CD4-positive, alpha-beta T cell treated with Interleukin-15 for 1 hour (primary cell): ENCODE measurements at places on chromosomes 16 and 17.

GRCh38 chr17:35289222-35289621, 46.4 kb downstream of the SLFN5 start:
- no peak for DNase-seq

- DNase-seq, result no peak
Observed at GRCh38 chr17:62179525-62180161, 114.6 kb upstream of the MED13 start.

GRCh38 chr17:32609884-32610650, 123.3 kb downstream of the CDK5R1 start:
- no peak for DNase-seq

DNA sequence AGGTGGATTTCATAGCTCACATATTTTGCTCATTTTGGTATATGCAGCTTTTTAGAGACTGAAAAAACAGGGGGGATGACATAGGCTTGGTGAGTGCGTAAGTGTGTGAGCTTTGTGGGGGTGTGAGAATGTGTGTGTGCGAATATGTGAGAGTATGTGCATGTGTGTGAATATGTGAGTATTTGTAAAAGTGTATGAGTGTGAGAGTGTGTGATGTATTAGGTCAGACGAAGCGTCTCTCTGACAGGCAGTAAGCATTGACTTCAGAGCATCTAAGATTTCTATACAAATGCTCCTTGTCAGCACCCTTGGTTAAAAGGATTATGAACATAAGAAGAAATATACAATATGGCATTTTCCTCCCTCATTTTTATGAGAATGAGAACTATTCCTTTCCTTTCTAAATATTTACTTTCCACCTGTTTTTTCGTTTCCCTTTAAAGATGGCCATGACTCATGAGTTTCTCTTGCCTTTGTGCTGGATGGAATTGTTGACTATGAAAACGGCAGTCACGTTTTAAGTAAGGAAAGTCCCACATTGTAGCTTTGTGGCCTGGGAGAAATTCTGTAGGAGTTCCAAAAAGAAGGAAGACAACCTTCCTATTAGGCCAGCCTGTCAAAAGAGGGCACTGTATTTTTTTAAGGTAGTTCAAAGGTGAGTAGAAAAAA, 276.4 kb downstream of the FOXL1 start:
- DNase-seq, result no peak

GRCh38 chr16:81649561-81650184, 129.4 kb upstream of the PLCG2 start:
- DNase-seq, result no peak

GRCh38 chr16:4700997-4701743, 7.8 kb downstream of the NUDT16L1 start:
- DNase-seq, result no peak

GRCh38 chr17:72853440-72854415, 238.8 kb downstream of the SLC39A11 start:
- no peak for DNase-seq

- no peak for DNase-seq
Observed at GRCh38 chr17:15386083-15386482, 44.7 kb upstream of the TEKT3 start.

- no peak for DNase-seq
Observed at GRCh38 chr16:86718118-86718517, 139.8 kb downstream of the FOXL1 start.

- DNase-seq, result peak; percentile 84
Observed at GRCh38 chr17:76268015-76268749, 3.0 kb downstream of the UBALD2 start.

DNA sequence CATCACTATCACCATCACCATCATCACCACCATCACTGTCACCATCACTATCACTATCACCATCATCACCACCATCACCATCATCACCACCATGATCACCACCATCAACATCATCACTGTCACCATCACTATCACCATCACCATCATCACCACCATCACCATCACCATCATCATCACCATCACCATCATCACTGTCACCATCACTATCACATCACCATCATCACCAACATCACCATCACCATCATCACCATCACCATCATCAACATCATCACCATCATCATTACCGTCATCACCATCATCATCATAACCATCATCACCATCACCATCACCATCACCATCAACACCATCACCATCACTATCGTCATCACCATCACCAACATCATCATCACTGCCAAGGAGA, 273.8 kb downstream of the FOXL1 start:
- DNase-seq, result no peak

GRCh38 chr17:27873746-27874145, 19.4 kb downstream of the LYRM9 start:
- no peak for DNase-seq

- no peak for DNase-seq
Observed at GRCh38 chr16:17162560-17162959, 308.2 kb downstream of the XYLT1 start.

DNA sequence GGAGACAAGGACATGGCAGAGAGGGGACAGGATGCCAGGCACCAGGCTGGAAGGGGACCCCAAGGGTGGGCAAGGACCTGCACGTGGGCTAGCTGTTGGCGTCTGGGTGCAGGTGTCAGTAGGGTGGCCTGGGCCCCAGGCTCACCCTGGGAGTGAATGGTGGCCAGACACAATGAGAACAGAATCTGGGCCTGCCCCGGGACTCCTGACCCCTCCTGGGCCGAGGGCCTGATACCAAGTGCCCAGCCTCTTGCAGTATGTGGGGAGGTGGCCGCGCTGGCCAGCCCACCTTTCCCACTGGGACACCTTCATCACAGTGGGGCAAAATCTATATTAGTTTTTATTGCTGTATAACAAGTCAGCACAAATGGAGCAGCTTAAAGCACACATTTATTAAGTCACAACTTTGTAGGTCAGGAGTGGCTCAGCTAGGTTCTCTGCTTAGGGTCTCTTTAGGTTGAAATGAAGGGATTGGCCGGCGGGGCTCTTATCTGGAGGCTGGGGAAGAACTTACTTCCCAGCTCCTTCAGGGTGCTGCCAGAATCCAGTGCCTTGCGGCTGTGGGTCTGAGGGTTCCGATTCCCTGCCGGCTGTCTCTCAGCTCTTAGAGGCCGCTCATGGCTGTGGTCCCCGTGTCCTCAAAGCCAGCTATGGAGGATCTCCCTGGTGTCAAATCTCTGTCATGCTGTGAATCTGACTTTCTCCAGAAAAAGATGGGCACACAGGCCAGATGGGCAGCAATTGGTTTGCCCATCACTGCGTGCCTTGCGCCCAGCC, 3.6 kb downstream of the PRSS33 start:
- DNase-seq, result peak; percentile 5

- DNase-seq, result no peak
Observed at GRCh38 chr17:9380361-9380760, 195.3 kb downstream of the STX8 start.

DNA sequence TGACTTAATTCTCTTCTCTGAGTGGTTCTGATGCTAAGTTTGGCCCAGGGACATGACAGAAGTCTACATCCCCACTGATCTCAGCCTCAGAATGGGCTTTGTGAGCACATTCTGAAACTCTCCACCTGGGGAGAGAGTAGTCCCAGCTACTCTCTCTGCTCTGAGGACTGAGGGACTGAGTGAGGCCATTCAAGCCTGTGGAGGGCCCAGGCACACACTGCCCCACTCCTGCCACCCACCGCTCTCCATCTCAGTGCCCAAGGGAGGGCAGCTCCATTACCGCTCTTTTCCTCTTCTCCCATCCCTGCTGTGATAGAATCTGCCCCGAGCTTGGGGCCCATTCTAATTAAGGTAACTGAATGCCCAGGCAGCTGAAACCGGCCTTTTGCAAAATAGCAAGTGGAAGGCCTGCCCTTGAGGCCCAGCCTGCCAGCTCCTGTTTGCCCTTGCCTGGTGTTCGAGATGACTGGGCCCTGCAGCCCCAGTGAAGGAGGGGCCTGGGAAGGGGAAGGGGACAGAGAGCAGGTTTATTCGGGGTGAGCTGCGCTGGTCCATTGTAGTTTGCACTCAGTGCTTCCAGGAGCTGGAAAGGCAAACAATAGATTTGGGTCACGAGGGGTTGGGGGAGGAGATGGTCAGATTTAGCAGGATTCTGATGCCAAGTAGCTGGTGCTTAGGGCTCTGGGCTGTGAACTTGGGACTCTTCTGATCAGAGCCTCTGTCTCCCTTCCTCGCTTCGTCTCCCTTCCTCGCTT, 76.2 kb downstream of the RAB11FIP4 start:
- DNase-seq, result no peak

- DNase-seq, result no peak
Observed at GRCh38 chr16:50455288-50455845, 86.6 kb upstream of the BRD7 start.

DNA sequence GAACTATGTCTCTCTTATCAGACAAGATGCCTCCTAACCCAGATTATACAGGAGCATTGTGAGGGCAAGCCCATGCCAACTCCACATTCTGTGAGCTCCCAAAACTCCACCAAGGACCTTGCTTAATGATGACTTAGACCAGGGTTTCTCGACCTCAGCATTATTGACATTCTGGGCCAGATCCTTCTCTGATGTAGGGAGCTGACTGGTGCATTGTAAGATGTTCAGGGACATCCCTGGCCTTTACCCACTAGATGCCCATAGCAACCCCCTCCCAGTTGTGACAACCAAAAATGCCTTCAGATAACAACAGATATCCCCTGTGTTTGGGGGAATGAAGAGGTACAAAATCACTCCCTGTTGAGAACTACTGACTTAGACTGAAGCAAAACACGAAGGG, 43.6 kb downstream of the HOXB1 start:
- no peak for DNase-seq

- DNase-seq, result peak; percentile 44
Observed at GRCh38 chr16:84739349-84740124, 39.7 kb downstream of the USP10 start.

GRCh38 chr16:66585481-66586239, 6.4 kb downstream of the CMTM2 start:
- DNase-seq, result no peak
